Activated CD8-positive, alpha-beta memory T cell treated with anti-CD3 and anti-CD28 coated beads for 48 hours (primary cell): ENCODE measurements at places on chromosomes 13 and 19.

DNA sequence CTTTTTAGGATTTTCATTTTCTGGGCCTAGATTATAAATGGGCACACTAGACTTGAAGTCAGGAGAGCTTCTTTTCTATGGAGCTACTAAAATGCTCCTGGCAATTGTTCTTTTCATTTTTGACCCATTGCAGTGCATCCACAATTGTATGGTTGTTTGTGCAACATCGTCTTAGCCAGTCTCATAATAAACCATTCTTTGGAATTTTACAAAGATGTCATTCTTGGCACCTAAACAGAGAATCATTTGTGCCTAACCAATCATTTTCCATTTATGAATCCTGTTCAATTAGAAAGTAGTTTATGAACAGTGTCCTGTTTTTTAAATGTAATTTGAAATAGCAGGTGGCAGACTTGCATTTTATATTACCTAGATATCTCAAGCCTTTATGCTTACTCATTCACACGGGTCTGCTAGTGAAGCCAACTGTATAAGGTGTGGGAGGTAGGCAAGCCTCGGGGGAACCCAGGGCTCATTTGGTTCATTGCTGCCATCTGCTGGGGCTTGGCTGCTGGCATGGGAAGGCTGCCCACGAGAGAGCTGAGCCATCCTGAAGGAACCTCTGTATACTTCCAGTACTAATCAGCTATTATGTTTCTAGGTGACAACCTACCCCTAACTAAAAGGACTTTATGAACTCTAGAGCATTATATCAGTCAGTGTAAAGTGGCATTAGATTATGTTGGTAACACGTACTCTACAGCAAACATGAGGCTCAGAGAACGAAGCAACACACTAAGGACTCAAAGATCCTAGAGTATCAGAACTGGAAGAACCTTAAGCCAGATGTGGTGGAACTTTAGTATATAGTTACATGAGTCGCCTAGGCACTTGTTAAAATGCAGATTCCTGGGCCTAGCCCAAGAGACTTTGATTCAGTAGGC lies 60.0 kb downstream of the TPT1 start:
- DNase-seq, result peak; percentile 15

DNA sequence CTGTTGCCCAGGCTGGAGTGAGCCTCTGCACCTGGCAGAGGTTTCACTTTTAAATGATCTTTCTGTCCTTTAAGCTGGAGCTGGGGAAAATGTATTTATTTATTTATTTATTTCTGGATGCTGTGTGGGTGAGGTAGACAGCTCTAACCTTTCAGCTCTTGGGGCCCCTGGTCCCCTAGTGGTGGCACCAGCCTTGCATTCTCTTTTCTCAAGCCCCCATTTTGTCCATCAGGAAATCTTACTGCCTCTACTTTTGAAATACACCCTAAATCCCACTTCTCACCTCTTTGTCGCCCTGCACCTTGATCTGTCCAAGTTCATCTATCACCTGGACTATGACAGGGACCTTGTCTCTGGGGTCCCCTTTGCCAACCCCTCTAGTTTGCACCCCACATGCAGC lies 2.1 kb upstream of the B9D2 start:
- no peak for DNase-seq

GRCh38 chr13:46953941-46954340 lies 57.1 kb upstream of the HTR2A start:
- no peak for DNase-seq

DNA sequence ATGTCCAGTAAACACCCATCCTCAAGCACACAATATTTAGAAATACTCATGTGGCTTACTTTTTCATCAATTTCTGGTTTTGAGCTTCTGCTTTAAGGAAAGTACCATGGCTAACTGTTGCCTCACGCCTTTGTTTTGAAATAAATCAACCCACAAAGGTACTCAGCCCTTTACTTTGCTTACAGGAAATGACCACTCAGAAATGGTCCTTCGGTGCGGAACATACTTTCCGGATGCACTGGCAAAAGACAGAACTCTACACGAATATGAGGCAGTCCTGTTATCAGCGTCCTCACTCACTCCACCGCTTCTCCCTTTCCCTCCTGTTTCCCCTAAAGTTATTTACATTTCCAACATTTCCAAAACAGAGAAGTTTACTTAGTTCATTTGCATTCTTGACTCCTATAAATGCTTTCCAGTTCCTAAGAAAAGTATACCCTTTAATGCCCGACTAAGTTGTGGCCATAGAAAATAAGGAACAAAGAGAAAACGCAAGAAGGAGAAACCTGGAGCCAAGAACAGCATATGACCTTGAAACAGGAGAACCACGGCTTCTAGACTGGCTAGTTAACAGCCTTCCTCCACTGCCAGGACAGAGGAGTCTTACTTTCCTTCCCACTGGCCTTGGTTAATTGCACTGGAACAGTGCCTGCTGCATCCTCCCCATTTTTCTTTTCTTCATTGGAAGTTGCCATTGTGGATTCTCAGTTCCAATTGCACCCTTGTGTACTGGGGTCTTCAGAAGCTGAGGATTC lies 10.6 kb downstream of the FPR2 start:
- no peak for DNase-seq

GRCh38 chr19:3115916-3116602 lies 19.8 kb upstream of the GNA15 start:
- DNase-seq, result no peak

GRCh38 chr19:44848036-44848811 lies 2.1 kb downstream of the NECTIN2 start:
- DNase-seq, result no peak

- DNase-seq, result peak; percentile 26
Measured at GRCh38 chr13:113489549-113490495, 689 bp downstream of the DCUN1D2 start.

DNA sequence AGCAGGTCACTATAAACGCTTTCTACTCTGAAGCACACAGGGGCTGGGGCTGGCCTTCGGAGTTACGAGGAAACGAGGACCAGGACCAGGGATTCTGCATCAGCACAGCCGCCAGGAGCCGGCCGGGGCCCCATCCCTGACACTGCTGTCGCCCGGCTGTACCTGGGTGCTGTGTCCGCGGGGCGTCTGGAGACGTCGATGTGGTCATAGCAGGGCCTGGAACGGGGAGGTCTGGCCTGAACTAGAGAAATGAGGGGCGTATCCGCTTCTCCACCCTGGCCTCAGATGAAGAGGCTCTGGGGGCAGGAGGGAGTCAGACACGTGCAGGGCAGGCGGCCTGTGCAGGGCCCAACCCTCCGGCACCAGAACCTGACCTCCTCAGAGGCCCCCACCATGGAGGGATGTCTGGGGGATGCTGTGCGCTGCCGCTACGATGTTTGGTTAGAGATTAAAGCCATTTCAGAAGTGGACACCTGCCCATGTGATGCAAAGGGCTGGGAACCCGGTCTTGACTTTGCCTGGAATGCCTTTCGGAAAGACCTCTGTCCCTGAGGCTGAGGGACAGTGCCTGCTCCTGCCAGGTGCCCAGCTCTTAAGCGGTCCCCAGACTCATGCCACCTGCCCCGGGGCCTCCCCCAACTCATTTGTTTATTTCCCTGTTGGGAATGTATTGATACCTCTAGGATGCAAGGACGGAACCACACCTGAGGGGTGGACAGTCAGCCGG lies 21.4 kb downstream of the GAS6 start:
- no peak for DNase-seq

- DNase-seq, result no peak
Measured at GRCh38 chr19:39641773-39642172, 13.9 kb upstream of the LGALS16 start.

DNA sequence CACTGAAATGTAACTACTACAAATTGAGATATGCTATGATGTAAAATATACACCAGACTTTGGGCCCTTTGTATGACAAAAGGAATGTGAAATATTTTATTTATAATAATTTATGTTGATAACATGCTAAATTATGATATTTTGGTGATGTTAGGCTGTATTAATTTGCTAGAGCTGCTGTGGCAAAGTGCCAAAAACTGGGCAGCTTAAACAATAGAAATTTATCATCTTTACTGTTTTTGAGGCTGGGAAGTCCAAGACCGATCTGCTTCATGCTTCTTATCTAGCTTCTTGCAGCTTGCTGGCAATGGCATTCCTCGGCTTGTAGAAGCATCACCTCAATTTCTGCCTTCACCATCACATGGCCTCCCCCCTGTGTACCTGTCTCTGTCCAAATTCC lies 245.0 kb downstream of the GPC5 start:
- DNase-seq, result no peak

DNA sequence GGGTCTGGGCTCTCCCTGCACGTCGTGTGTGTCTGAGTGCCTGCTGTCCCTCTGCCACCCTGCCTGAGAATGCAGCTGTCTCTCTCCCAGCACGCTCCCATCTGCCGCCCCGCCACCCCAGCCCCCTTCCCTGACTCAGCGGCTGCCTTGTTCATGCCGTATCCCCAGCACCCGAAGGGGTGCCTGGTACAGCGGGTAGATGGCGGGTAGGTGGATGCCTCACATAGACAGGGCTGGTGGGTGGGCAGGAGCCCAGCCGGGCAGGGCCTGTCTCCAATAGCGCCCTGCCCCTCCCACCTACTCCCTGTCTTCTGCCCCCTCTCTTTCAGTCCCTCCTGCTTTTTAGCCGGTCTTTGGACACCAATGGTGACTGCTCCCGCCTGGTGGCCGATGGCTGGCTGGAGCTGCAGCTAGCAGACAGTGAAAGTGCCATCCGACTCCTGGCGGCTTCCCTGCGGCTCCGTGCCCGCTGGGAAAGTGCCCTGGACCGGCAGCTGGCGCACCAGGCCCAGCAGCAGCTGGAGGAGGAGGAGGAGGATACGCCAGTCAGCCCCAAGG lies 30.3 kb downstream of the DHX34 start:
- no peak for DNase-seq

GRCh38 chr13:61477619-61478018 lies 62.0 kb upstream of the PCDH20 start:
- DNase-seq, result no peak

- no peak for DNase-seq
Measured at GRCh38 chr13:79547211-79548195, 66.5 kb downstream of the NDFIP2 start.

GRCh38 chr13:33218426-33218825 lies 67.1 kb downstream of the STARD13 start:
- no peak for DNase-seq
